NCI-H2107 (cell line): ENCODE measurements at places on chromosomes 7 and 10.

DNA sequence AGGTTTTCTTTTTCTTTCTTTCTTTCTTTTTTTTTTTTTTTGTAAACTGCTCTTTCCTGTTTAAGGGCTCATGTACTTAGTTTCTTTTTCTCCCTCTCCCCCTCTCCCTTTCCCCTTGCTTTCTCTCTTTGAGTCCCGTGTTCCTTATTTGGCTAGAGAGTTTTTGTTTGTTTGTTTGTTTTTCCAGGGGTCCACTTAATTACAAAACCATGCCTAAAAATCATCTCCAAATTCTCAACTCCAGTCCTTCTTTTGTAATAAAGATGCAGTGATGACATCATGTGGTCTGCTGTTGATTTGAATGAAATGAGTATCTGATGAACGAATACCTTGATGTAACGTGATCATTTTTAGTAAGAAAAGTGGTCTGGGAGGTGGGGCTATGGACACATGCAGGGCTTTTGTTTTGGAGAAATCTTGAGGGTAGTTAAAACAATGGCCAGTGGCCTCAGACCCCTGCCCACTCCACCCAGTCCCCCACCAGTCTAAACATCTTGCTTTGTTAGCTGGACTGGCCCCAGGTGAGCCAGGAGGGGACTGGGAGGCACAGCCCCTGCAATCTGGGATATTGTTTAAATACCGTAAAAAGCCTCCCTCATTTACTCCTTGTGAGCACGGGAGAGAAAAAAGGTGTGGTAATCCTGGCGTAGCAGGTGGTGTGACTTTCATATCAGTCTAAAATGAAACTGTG, 165.7 kb downstream of the LRMDA start:
- no peak for DNase-seq

DNA sequence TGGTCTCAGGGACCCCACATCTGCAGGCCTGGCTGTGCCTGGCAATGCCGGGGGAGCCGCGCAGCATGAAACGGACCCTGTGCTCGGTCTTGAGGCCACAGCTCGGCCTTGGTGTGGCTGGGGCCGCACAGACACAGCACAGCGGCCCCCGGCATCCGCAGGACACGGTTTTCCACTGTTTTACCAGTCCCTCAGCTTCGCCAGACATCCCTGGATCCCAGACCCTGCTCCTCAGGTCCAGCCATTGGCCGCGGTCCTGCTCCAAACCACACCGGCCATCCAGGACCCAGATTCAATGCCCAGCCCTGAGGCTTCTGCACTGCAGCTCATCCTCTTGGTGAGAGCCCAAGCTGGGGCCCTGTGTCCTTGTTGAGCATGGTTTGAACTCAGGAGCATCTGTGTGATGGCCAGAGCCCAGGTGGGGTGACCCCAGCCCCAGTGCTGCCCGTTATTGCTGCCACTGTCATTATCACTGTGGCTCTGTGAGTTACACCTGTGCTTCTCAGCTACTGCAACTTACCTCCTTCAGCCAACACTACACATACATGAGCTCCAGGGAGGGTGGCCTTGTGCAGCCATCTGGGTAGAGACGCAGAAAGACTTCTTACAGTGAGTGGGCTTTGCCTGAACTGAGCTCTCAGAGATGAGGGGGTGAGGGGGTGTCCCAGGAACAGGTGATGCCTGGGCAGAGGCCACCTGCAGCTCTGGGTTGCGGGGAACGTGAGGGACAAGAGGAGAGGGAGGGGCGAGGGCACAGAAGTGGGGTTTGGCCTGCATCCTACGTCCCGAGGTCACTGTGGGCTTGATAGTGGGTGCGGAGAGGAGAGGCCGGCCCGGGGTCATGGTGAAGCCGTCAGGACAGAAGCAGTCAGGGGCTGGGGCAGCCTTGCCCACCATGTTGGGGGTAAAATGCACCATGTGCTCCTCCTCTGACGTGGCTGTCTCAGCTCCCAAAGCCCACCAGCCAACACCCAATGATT, 567.6 kb downstream of the PTPRN2 start:
- no peak for DNase-seq

- DNase-seq, result no peak
These were observed 2.0 kb downstream of the NRP1 start for GRCh38 chr10:33332183-33333065.

- no peak for DNase-seq
These were observed 75.5 kb upstream of the CAPZA2 start for GRCh38 chr7:116786791-116787443.

GRCh38 chr10:95835149-95835860, 72.5 kb upstream of the CC2D2B start:
- DNase-seq, result no peak

- DNase-seq, result no peak
These were observed 59.8 kb downstream of the C10orf120 start for GRCh38 chr10:122639801-122640200.

DNA sequence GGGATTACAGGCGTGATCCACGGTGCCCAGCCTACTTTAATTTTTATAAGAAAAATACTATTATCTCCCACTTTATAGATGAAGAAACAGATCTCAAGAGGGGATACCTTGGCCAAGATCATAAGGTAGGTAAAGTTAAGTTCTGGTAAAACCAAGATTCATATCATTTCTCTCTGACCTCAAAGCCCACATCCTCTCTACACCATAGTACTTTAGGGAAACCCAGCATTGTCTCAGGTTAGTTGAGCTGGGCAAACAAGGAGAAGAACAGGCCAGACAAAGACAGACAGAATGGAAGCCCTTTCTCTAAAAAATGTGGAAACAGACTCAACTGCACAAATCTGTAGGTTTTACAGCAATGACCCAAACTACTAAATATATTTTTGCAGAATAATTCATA, 197.7 kb upstream of the FRMD4A start:
- no peak for DNase-seq

- no peak for DNase-seq
These were observed 105.7 kb upstream of the INHBA start for GRCh38 chr7:41808541-41808940.

GRCh38 chr7:155964543-155964942, 152.3 kb upstream of the SHH start:
- DNase-seq, result no peak

- DNase-seq, result no peak
These were observed 203.7 kb downstream of the SORCS1 start for GRCh38 chr10:106960812-106961211.

DNA sequence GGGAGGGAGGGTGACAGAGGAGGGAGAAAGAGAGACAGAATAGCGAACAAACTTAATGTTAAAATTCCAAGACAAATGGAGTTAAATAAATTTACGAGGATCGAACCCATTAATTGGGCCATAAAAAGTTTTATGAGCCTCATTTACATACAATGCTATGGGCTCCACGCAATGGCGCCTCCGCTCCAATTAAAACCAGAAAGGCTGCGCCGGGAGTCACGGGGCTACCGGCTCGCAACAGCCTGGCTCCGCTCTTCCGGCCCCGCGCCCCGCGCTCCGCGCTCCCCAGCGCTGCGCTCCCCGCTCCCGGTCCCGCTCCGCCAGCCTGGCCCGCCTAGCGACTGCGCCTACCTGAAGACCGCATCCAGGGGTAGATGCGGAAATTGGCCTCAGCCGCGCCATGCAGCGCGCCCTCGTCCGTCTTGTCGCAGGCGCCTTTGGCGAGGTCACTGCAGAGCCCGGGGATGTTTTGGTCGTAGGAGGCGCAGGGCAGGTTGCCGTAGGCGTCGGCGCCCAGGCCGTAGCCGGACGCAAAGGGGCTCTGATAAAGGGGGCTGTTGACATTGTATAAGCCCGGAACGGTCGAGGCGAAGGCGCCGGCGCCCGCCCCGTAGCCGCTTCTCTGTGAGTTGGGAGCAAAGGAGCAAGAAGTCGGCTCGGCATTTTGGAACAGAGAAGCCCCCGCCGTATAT, 513 bp downstream of the HOXA7 start:
- no peak for DNase-seq

GRCh38 chr7:29063236-29063635, 83.1 kb downstream of the CPVL start:
- no peak for DNase-seq

- no peak for DNase-seq
These were observed 46.8 kb upstream of the KCND2 start for GRCh38 chr7:120226188-120226587.

DNA sequence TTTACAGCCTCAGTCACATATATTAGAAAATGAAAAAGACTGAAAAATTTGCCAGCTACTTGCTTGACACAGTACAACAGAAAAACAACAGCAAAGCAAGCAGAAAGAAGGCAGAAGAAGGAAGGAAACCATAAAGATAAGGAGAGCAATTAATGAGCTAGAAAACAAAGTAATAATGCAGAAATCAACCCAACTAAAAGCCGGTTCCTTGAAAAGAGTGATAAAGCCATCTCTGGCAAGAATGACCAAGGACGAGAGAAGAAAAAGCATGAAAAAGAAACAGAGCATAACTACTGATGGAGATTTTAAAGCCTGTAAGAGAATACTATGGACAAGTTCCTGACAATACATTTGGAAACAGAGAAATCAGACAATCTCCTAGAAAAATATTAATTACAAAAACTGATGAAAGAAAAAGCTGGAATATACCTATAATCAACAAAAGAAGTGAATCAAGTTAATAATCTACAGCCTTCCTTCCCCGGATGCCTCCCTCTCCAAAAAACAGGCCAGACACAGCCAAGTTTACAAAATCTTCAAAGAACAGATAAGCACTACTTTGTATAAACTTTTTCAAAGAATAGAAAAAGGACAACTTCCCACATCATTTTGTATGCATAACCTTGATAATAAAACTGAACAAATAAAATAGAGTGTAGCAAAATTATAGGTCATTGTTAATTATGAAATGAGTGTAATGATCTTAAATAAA, 204.0 kb downstream of the BAMBI start:
- no peak for DNase-seq

- no peak for DNase-seq
These were observed 418.6 kb upstream of the ZMIZ1 start for GRCh38 chr10:78650122-78650521.

DNA sequence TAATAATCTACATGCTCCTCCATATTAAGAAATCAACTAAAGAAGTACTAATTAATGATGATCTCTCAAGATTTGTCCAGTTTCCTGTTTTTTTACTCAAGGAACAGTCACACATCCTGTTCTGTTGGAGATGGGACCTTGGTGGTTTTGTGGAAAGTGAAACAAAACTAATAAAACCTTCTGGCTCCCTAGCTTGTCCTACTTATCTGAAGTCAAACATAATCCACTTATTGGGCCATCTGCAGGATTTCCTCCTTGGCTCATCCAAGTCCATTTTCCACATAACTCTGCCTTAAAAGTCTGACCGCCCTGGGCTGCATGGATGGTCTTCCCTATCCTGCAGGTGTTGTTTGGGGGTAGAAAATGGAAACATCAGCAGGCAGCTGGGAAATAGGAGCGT, 39.4 kb upstream of the TARP start:
- DNase-seq, result no peak

- no peak for DNase-seq
These were observed 51.7 kb downstream of the SNX10 start for GRCh38 chr7:26343320-26343832.

GRCh38 chr10:63664341-63664885, 143.2 kb downstream of the REEP3 start:
- DNase-seq, result peak; percentile 4

DNA sequence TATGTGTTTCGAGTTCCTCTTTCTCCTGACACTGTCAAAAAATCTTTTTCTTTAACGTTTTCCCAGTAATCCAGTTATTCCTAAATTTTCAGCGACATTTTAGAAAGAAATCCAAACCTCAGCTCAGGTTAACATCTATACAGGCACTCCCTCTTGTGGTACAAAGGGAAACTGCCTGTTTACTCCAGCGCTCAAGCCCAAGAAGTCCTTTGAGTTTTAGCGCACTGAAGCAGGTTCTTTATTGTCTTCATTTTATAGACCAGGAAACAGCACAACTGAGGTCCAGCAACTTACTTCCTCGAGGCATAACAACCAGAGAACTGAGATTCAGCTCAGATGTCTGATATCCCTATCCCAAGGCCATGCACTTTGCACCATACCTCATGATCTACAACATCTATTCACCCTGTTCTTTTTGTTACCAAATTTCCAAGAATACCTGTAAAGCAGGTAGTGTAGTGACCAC, 287.2 kb upstream of the MKLN1 start:
- DNase-seq, result no peak

GRCh38 chr10:31549896-31550295, 230.9 kb downstream of the ZEB1 start:
- DNase-seq, result no peak

- DNase-seq, result no peak
These were observed 36.4 kb downstream of the ADAP1 start for GRCh38 chr7:918118-918425.

DNA sequence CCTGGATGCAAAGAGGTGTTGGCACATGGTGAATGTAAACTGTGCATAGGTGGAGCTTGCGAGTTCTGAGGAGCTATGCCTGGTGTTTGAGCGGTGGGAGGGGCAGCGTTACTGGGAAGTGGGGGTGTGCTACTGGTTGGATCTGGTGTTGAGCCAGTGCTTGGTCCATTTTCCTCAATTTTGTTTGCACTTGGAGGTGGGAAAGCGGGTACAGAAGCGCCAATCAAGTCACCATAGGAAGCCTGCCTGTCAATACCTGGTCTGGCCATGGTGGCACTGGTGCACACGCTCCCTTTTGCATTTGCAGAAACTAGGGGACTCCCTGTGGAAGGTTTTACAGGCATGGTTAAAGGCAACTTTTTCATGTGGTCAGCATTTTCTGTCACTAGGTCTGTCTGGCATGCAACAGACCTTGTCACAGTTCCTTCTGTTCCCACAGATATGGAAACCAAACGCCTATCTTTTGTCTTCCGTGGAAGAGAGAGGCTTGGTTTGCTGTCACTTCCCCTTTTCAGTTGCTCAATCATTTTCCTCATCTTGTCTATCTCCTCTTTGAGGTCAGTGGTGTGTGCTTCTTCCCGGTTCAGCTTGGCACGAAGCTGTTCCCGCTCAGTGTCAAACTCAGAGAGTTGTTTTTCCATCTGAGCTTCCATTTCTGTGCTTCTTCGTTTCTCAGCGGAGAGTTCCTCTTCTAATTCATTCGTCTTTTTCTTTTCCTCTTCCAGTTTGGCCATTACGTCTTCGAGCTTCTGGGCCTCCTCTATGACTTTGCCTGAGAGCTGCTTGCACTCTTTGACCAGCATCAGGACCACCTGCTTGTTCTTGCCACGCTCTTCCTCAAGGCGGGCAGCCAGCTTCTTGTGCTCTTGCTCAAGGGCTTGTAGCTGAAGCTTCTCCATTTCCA, 81.1 kb downstream of the CTTNBP2 start:
- DNase-seq, result no peak

DNA sequence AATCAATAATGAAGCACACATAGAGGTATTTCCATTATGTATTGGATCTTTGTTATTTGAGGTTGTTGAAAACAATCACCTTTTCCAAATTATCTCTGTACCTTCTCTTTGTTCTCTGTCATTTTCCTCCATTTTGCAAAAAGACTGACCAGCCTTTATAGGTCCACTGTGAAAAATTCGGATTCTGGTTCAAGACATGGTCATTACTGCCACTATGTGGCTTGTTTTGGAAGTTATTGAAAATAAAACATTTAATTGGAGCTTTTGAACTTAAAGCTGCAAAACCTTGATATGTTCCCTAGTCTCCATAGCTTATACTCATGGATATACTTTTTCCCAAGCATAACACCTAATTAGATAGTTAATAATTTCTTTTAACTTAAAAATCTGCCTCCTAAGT, 1094.4 kb downstream of the NRG3 start:
- DNase-seq, result no peak
